Stimulated activated CD4-positive, alpha-beta T cell treated with anti-CD3 and anti-CD28 coated beads, TNF-alpha, amount 100 ng/mL, for 4 hours (primary cell): ENCODE measurements at places on chromosomes 11 and 22.

DNA sequence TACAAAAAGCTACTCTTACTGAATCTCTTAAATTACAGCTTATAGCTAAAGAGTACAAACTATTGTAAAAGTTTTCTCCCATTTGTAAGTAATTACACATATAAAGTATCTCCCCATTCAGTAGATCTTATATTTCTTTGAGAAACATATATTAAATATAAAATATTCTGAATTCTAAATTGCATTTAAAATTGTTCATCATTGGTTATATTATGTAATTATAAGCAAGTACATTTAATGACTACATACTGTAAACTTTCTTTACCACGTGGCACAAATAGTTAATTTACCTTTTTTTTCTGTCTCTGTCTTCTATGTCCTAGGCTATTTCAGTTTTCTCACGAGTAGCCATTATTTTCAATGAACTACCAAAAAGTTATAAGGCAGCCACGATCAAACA lies 101.2 kb upstream of the SERPIND1 start:
- no peak for DNase-seq

- no peak for DNase-seq
These were observed 7.7 kb upstream of the ELF5 start for GRCh38 chr11:34521265-34521664.

DNA sequence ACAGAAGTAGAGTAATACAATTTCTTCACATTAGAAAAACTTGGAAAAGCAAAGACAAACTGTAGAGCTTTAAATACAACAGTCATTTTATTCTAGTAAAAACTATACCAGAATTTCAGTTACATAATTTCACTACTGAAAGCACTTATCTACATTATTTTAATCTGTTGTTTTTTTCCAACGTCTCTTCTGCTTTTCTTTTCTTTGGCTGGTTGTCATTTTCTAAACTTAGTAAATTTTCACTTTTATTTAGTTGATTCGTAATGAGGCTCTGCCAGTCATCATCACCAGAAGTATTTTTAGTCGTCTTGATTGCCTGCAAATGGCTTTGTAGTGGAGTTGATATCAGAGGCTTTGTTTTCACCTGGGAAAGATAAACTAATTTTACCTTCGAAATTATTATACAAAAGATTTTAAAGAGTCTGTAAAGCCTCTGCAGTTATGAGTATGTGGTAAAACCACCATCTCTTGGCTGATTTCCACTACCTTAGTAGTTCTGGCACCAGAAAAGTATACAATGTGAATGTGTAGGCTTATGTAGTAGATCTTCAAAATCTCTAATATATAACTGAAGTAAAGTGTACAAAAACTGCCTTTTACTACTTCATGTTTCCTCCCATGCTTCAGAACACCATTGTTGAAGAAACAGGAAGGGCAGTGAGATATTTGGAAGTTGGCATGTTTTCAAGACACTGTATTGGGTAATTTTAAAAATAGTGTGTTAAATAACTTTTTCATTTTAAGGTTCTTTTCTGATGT lies 19.2 kb downstream of the EIF3M start:
- no peak for DNase-seq

GRCh38 chr11:71977743-71978418 lies 20.8 kb upstream of the IL18BP start:
- no peak for DNase-seq

DNA sequence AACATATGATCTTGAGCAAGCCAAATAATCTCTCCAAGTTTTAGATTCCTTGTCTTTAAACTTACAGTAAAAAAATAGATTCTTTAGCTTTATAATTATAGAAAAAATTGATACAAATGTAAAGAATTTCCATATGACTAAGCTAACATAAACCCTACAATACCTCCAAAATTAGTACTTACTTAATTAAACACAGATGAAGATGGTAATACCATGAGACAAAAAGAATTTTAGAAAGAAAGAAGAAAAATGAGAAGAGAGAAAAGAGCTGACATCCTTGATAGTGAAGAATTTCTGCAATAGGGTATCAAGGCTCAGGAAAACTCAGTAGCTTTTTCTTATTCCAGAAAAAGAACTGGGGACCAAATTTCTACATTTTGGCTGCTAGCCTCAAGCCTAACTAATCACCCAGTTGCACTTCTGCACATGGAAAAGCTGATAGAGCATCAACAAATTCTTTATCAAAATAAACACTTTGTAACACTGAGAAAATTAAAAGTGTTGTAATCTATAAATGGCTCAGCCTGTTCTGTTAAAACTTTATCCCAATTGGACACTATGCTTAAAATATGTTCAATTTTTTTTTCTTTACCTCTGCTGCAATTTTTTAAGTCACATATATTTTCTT lies 24.7 kb upstream of the SOX6 start:
- no peak for DNase-seq

GRCh38 chr11:99987821-99988470 lies 699.1 kb upstream of the ARHGAP42 start:
- DNase-seq, result no peak

GRCh38 chr22:48778308-48779195 lies 1049.1 kb downstream of the BRD1 start:
- DNase-seq, result no peak

DNA sequence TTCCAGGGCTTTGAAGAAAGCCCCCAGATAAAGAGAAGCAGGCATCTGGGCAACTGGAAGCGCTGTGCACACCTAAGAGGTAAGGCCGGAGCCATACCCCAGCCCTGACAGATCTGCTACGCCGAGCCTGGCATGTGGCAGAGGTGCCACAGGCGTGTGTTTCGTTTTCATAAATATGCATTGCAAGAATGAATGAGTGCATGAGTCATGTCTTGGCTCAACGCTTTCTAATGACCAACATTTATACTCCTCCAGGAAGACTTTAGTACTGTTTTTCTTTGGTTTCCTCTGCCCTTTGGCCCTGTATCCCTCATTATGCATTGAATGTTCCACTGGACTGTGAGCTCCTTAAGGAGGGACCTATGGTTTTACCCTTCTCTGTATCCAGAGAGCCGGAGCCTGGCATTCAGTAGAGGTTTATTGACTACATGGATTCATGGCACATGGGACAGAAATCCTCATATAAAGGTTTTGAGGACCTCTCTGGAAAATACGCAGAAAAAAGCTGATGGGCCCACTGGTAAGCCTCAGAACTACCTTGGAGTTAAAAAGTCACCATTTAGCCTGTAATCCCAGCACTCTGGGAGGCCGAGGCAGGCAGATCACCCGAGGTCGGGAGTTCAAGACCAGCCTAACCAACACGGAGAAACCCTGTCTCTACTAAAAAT lies 38.9 kb upstream of the CSNK2A3 start:
- DNase-seq, result no peak

- no peak for DNase-seq
These were observed 35.0 kb downstream of the PPFIBP2 start for GRCh38 chr11:7548659-7549274.

- DNase-seq, result no peak
These were observed 37.7 kb downstream of the EFCAB6 start for GRCh38 chr22:43774318-43774915.

DNA sequence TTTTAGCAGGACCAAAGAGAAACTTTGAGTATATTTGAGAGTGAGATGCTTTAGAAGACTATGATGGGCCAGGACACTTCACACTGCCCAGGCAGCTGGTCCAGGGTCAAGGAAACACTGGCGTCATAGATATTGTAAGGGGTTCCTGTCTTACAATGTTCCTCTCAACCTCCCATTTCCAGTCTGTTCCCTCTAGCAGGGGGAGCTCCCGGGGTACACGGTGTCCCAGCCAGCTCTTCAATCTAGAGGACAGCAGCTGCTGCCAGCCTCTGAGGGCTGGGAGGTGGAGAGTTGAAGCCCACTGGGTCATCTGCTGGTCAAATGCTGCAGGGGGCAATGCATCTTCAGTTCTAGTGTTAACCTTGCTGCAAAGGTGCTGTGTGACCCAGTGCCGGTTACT lies 40.7 kb upstream of the TIMP3 start:
- DNase-seq, result no peak

- no peak for DNase-seq
These were observed 2.1 kb downstream of the WEE1 start for GRCh38 chr11:9575260-9576240.

GRCh38 chr11:96215826-96216225 lies 127.2 kb downstream of the MAML2 start:
- DNase-seq, result no peak

- DNase-seq, result no peak
These were observed 23.6 kb upstream of the MYOD1 start for GRCh38 chr11:17695454-17696441.

- DNase-seq, result no peak
These were observed 1432.6 kb upstream of the TENM4 start for GRCh38 chr11:80873310-80873999.

- no peak for DNase-seq
These were observed 450.9 kb downstream of the RAB38 start for GRCh38 chr11:87724358-87724757.

DNA sequence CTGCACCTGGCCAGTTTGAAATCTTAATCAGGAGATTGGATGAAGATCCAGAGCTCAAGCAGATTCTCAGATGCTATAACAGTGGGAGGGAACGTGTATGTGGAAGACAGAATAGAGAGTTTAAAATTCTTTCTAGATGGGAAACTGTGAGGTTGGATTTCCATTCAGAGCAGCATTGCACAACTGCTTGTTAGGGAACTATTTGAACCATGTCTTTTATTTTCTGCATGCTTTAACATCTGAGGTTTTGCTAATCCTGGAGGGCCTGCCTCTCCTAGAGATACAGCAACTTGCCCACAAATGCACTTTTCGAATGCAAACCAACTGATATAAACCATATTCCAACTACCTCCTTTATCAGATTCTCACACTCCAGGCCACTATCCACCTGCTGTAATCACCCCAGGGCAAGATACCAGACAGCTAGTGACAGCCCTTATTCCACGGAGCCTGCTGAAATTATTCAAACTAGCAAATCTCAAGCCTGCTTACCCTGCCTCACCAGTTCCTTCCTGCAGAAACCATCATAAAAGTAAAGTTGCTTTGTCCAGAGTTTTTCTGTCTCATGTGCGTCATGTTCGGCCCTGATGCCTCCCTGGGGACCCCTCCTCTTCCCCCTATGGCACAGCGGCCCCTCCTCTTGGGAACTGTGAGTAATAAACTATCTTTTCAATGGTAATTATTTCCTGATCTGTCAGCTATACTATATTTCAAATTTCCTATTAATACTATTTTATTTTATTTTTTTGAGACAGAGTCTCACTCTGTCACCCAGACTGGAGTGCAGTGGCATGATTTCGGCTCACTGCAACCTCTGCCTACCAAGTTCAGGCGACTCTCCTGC lies 18.4 kb upstream of the SEC14L4 start:
- DNase-seq, result no peak

- DNase-seq, result no peak
These were observed 3.9 kb upstream of the IL17REL start for GRCh38 chr22:50016308-50016987.

GRCh38 chr22:48748113-48748859 lies 1079.4 kb downstream of the BRD1 start:
- DNase-seq, result no peak

- DNase-seq, result no peak
These were observed 540 bp downstream of the ADM start for GRCh38 chr11:10305262-10305963.

DNA sequence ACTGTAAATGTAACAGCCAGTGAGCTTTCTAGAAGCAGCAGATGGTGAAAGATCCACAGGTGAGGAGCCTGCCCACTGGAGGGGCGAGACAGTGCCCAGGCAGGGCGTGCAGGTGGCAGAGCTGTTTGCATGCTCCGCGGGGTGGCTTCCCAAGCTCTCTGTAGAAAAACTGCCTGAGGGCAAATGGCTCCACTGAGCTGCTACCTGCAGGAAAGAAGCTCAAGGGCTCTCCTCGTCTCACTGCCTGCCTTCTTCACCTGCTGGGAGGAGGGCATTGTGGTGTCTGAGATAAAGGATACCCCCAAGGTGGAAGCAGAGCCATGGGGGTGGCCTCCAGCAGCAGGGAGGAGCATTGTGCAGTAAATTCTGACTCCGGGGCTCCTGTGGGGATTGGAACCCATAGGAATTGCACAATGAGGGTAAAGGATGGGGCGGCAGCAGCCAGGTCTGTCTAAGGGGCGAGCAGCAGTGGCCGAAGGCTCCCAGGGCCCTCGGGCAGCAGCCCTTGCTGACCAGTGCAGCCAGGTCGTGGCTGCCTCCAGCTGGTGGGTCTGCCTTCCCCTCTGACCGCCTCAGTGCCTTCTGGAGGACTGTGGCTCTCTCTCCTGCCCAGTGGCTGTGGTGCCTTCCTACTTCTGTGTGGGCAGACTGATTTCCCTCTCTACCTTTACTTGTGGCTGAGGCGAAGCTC lies 28.0 kb upstream of the CABP7 start:
- DNase-seq, result no peak

GRCh38 chr22:46769191-46769675 lies 6.8 kb downstream of the TBC1D22A start:
- DNase-seq, result no peak

- no peak for DNase-seq
These were observed 308.8 kb downstream of the TBC1D22A start for GRCh38 chr22:47071078-47071806.

GRCh38 chr22:18075720-18076497 lies 1.9 kb upstream of the PEX26 start:
- no peak for DNase-seq

GRCh38 chr22:27673839-27674238 lies 127.7 kb downstream of the MN1 start:
- DNase-seq, result no peak

DNA sequence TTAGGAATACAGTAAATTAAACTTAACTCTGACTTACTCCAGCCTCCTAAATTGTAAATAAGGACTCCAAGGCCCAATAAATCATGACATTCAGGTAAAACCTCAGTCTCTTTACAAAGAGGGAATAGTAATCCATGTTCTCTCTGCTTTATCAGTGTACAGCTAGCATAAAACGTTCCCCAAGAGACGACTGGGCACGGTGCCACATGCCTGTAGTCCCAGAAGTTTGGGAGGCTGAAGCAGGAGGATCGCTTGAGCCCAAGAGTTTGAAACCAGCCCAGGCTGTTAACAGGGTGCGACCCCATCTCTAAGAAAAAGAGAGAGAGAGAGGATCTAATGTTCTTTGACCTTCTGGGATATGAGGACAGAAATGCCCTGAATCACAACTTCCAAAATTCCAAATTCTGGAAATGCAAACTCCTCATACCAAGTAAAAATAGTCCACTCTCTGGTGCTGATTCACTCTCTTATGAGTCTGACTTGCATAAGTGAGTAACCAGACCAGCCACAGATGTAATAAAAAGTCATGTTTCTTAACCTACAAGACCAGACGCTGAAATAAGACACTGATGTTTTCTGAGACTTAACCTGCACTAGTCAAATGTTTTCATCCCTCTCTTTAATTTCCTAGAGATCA lies 25.5 kb downstream of the NNMT start:
- no peak for DNase-seq

DNA sequence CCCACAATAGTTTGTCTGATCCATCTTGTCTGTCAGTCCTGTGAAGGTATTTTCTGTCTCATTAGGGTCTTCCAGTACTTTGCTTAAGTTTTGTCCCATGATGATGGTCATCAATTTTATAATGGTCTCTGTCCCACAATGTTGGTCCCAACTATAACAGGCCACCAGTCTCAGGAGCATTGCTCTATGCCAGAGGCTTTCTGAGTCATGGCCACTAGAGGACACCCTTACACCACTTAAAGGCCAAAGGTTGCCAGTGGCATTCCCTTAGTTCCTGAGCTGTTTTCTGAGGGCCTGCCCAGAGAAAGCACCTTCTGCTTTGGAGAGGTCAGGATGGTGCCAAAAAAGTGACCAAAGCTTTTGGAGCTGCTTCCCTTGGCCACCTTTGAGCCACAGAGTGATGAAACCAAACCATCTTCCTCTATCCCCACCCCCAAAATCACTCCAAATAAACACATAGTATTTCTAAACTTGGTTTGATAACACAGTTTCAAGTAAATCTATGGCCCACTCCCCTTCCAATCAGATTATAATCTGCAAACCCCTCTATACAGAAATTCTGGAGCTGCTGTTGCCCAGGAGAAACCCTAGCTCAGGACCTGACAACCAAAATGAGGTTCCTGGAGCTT lies 19.3 kb downstream of the EIF3F start:
- DNase-seq, result no peak
